ENCODE measurements at places on chromosomes 12 and 14.

- no peak for DNase-seq
Measured at GRCh38 chr12:119749666-119750065, 81.7 kb downstream of the PRKAB1 start.

DNA sequence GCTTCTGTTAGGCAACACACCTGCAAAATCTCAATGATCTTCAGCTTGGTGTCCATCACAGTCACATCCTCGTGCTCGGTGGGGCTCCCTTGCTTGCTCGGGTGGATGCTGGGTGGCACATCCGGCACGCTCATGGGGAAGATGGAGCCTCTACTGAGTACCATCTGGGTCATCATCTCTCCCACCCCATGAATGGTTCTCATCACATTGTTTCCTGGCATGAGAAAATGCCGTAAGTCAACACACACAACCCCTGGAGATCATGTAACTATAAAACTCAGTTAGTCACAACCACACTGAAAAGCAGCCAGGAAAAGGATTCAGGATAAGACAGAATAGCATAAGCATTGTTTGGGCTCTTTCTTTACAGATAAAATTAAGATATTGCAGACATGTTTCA lies 201.1 kb downstream of the ITPR2 start:
- no peak for DNase-seq

DNA sequence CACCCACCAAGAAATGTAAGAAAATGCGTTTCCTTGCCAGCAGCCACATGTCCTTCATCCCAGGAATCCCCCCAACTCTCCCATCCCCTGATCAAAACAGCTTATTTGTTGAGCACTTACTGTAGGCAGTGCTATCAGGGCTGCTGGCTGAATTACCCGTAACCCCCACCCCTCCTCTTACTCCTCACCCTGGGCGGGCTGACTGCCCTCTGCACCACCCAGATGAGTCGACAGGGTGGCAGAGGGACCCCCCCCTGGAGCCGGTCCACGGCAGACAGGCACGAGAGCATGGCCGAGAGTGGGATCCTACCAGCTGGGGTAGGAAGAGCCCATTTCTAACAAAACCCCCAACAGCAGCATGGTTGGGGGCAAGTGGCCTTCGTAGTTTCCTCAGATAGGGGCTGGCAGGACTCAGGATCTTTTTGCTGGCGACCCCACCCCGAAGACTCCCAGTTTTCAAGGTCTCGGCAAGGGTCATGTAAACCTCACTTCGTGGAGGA lies 1.1 kb upstream of the RHOF start:
- no peak for DNase-seq

DNA sequence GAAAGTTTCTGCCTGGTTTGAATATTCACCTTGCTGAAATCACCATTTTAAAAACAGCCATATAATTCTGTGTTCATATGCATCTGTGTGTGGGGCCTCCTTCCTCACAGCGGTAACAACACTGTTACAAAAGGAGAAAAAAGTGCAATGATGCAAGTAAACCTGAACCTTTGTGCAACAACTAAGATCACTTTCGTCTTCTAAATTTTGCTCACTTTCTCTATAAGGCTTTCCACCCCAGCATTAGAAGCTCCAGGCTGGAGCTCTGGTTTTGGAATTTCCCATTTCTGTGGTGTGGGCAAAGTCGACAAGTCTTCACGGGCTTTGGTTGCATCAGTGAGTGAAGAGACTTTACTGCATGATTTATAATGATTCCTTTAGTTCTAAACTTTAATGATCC lies 18.4 kb downstream of the FGD6 start:
- no peak for DNase-seq

GRCh38 chr14:44149597-44149996 lies 357.5 kb downstream of the FSCB start:
- no peak for DNase-seq

GRCh38 chr12:93743999-93744689 lies 67.0 kb downstream of the CRADD start:
- DNase-seq: no peak

DNA sequence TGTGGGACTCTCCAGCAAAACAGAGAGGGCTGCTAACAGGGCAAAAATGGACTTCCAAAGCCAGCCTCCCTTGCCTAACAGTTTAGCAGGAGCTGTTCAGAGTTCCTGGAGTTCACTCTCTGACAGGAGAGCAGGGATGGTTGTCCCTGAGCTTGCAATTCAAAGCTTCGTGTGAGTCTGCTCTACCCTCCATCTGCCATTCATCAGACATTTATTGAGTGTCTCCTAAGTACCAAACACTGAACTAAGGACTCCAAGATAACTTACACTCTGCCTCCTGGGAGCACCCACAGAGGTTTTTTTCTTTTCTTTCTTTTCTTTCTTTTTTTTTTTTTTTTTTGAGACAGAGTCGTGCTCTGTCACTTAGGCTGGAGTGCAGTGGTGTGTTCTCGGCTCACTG lies 28.7 kb downstream of the RHOF start:
- DNase-seq: no peak

GRCh38 chr12:39145175-39145999 lies 240.0 kb upstream of the CPNE8 start:
- no peak for DNase-seq

DNA sequence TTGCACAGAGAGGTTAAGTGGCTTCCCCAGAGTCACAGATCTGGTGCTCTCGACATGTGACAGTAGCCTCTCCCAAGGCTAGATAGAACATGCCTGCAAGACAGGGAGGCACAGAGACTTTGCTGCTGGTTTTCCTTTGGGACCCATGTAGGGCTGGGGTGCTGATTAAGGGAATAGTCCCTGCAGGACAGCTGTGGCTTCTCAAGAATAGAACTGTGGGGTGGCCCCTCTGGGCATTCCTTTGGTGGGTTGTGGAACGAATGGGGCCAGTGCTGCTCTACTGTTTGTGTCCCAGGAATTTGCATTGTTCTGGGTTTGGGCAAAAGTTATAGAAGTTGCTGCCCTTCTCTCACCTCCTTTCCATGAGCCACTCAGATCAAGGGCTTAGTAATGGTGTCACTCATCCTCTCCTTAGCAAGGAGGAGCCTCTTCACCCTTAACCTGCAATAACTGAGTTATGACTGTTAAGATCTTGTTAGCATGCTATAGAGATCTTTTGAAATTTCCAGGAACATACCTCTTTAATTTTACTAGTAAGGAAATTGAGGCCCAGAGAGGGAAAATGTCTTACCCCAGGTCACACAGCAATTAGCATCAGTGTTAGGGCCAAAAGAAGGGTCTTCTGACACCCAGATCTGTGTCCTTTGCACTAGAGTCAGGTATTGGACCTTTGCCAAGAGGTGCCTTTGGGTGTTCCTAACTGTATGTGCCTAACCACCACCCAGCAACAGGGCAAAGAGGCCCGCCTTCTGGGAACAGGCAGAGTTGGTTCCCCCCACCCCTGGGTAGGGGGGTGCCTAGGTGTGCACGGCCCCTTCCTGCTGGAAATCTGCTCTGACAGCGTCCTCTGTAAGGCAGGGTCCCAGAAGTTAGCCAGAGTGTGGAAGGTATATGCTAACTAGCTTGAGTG lies 31.4 kb downstream of the CD9 start:
- no peak for DNase-seq

DNA sequence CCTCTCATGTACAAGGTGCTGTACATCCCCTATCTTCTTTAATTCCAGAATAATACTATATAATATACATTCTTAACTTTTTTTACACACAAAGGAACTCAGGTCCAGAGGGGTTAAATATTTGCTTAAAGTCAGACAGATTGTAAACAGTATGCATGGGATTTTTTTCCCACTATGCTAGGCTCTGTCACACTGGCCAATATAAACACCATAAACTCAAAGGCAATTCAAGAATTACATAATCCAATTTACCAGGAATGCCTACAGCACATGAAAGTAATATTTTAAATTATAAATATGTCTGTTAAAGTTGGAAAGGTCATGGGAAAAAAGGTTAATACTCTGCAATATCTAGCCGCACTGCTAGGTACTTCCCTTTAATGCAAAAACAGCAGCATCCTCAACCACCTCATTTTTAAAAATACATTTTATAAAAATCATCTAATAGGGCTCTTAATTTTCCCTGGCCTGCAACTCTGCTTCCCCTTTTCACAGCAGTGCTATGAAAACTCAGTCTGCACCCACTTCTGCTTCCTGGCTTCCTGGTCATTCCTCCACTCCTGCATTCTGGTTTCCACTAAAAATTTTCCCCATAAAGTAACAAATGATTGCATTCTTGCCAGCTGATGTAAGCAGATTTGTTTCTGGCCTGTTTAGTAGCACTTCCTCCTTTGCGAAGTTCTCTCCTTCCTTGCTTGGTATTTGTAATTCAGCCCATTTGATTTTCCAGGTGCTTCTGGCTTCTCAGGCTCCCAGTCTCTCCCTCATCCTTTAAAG lies 128.1 kb downstream of the ITPR2 start:
- DNase-seq: no peak

GRCh38 chr14:88030079-88030478 lies 25.1 kb downstream of the GPR65 start:
- no peak for DNase-seq

GRCh38 chr12:120712610-120713009 lies 2.4 kb downstream of the UNC119B start:
- no peak for DNase-seq

DNA sequence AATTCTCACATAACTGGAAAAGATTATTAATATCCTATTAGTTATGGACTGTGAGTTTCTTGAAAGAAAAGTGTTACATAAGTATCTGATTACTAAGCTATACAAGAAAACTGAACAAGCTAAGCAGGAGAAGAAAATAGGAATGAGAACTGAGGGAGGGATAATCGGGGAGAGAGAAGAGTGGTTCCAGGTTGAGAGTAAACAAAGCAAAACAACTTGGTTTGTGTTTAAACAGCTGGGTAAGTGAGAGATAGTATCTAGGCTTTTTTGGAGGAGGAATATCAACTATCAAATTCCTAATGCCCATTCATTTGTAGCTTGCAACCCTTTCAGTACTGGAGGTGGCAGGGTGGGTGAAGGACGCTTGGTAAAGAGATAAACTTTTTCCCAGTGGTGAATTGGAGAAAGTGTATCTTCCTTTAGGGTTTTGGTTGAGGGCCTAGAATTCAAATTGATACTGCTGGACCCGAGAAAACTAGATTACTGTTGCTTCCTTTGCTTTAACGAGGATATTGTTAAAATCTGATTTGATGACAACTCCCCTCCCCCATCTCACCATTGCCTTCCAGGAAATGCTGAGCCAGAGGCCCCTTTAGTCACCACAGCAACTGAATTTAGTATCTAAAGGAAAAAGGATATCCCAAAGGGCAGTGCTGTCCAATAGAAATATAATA lies 2.0 kb upstream of the SLC2A3 start:
- no peak for DNase-seq

DNA sequence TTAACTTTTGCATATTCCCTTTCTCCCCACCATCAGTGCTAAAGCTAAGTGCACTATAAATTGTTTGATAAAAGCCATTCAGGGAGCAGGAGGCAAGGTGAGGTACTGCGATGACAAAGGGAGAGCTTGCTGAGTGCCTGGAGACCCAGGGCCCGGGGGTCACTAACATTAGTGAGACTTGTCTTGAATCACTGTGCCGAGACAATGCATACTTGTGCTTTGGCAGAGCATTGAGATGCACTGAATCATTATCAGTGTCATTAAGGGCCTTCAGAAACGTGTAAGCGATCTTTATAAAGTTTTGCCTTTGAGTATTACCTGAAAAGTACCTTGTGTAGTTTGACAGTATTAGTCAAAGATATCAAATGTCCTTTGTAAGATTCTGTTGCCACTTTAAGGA lies 447.5 kb downstream of the PCNX1 start:
- DNase-seq: no peak

DNA sequence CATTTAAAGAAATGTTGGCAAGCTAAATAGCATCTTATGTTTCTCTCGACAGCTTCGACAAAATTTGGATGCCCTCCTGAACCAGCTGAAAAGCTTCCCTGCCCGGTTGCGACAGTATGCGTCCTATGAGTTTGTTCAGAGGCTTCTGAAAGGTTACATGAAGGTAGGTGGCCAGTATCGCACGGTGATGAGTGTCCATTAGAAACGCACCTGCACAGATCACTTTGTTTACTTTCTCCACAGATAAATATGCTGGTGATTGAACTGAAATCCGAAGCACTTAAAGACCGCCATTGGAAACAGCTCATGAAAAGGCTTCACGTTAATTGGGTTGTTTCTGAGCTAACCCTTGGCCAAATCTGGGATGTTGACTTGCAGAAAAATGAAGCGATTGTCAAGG lies 36.5 kb downstream of the DYNC1H1 start:
- no peak for DNase-seq

DNA sequence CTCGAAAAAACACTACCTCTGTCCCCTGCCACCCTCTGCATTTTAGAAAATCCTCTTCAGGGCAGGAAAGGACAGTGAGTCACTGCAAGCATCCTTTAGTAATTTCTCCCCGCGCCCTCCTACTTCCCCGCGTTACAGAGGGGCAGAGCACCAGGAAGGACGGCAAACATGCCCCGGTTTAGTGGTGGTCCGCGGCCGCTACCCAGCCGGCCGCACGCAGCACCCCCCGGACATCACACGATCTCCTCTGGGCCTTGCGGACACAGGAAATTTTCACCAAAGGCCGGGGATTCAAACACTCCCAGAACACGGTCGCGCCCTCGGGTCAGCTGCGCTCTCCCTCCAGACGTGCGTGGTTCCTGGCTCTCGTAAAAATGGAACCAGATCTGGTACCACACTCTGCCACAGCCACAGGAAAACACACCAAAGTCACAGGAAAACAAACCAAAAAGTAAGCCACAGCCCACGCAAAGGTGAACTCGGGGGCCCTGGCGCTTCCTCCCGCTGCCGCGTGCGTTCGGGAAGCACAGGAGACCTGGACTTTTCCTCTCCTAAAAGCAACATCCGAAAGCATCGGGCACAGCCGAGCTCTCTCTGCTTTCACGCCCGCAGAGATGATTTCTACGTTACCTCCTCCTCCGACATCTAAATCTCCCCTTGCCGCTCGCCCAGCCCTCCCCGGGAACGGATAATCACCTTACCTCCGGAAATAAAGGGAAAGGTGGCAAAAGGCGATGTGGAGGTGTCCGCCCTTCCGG lies 839 bp downstream of the SLC38A1 start:
- no peak for DNase-seq

Measured in GM18507 (cell line).